ENCODE measurements at places on chromosomes 5 and 9. TPM values are rescaled to one million over a fixed set of nuclear protein-coding genes. Genes with fewer than 3 reads are reported as not detected.

DMRT3 gene
- total RNA-seq = not detected

SERF1B gene
- total RNA-seq = 82.7 TPM

C9orf153 gene
- 0.46 TPM for total RNA-seq

PDGFRB gene
- 0.10 TPM for total RNA-seq

CDKN2B gene
- total RNA-seq = not detected

F2RL1 gene
- 260 TPM for total RNA-seq

F2RL2 gene
- 3.8 TPM for total RNA-seq

S1PR3 gene
- 41.2 TPM for total RNA-seq

TMEM232 gene
- total RNA-seq = not detected

CD180 gene
- total RNA-seq = not detected

TNFSF8 gene
- total RNA-seq = not detected

PLPP1 gene
- 37.3 TPM for total RNA-seq

HNRNPAB gene
- 322 TPM for total RNA-seq

CDC25C gene
- total RNA-seq = 10.1 TPM

FBP2 gene
- total RNA-seq = not detected

SAP30L gene
- total RNA-seq = 28.7 TPM

All from A549 treated with CORT108297 at 1 μM for 4 hours (cell line).